Naive B cell (primary cell): ENCODE measurements at places on chromosomes 7 and 10. TPM values are rescaled to one million over a fixed set of nuclear protein-coding genes. Genes with fewer than 3 reads are reported as not detected.

DNA sequence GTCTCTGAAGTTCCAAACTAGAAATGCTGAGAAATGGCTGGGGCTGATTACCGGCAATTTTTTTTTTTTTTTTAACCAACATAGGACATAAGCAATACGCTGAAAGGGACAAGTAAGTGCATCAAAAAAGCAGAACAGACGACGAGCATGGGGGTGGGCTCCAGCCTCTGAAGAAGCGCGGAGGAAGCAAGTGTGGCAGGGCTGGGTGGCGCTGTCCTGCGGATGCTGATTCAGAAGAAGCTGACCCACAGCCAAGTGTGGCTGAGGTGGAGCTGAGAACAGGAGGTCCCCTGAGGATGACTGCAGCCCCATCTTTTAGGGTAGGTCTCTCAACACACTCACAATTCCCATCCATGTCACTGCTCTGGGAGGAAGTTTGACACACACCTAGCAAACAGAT, 65.6 kb downstream of the CTBP2 start:
- no peak for DNase-seq

The MRPL43 gene
- polyA plus RNA-seq = 120 TPM

- DNase-seq = no peak
These were observed 49.5 kb upstream of the PHYHIPL start for GRCh38 chr10:59126991-59127390.

- no peak for DNase-seq
These were observed 32.8 kb downstream of the PTEN start for GRCh38 chr10:87896216-87896615.

GRCh38 chr7:80151274-80151665, 16.6 kb downstream of the GNAI1 start:
- DNase-seq = no peak

DNA sequence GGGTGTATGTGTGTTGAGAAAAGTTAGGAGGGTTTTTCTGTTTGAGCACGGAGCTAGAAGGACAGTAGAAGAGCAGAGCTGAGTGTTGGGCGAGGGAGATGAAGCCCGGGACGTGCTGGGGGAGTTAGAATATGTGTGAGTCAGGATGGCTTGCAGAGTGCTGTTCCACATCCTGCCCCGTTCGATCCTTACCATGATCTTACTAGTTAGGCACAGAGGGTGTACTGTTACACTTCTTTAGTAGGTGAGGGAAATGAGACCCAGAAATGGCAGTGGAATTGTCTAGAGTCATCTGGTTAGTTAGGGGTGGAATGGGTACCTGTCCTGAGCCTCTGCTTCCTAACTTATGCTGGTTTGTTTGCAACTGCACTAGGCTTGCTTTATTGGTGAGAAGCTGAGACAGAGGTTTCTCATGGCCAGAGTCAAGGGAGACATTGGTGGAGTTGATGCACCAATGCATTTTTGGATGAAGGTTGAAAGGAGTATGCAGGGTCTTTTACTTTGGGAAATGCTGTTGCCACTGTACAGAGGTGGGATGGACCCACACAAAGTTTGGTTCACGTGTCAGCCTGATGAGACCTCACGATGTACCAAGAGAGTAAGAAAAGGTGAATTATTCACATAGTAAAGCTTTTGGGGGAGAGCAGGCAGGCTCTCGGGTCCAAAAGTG, 42.4 kb downstream of the CCNY start:
- no peak for DNase-seq

- DNase-seq = no peak
These were observed 39.9 kb upstream of the WNT16 start for GRCh38 chr7:121288894-121289293.

DNA sequence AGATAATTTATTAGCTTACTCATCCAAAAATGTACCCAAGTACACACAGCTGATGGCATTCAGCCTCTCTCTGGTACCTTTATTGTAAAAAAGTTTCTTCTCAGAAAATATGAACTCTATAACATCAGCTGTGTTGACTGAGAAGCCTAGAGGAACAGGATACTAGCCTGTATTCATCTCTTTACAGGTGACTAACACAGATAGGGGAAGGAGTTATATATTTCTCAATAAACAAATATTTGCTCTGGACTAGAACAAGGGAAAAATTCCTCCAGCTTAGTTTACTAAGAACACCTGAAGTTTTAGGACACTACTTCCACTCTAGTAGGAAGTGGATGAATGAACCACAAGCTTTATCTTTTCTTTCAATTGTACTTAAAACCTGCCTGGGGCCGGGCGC, 67.8 kb downstream of the ZNF248 start:
- no peak for DNase-seq

DNA sequence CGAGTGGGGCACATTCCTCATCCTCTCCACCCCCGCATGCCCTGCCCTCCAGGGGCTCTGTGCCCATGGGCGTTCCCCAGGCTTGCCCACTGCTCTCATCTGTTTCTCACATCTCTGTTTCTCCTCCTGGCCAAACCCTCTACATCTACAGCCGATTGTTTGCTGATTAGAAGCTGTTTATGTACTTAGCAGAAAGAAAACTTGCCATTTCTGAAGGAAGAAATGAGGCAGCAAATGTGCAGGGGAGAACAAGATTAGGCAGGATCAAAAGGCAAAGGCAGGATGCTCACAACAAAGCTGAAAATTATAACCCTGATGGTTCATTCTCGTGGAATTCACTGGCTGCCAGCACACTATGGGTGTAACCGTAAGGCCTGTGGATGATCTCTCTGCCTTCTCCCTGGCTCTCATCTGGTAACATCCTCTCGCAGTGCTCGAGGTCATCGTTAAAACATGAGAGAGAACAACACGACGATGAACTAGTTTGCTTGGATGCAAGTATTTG, 111.6 kb upstream of the KLF14 start:
- no peak for DNase-seq

DNA sequence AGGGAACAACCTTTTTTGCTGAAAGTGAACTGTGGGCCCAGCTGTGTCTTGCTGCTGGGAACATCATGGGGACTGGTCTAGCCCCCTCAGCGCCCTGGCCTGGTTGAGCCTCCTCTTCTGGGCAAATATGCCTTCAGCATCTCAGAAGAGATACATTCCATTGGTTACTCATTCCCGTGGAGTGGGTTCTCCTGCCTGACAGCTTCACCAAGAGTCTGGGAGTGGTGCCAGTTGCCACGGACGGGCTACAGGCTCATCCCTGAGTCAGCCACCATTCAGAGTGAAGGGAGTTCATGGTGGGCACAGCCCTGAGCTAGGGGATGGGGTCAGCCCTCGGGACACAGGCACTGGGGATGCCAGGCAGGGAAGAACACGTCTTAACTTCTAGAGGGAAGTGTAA, 81.9 kb downstream of the RAMP3 start:
- DNase-seq = no peak
